ENCODE measurements at places on chromosomes 13 and 19. TPM values are rescaled to one million over a fixed set of nuclear protein-coding genes. Genes with fewer than 3 reads are reported as not detected.

DNA sequence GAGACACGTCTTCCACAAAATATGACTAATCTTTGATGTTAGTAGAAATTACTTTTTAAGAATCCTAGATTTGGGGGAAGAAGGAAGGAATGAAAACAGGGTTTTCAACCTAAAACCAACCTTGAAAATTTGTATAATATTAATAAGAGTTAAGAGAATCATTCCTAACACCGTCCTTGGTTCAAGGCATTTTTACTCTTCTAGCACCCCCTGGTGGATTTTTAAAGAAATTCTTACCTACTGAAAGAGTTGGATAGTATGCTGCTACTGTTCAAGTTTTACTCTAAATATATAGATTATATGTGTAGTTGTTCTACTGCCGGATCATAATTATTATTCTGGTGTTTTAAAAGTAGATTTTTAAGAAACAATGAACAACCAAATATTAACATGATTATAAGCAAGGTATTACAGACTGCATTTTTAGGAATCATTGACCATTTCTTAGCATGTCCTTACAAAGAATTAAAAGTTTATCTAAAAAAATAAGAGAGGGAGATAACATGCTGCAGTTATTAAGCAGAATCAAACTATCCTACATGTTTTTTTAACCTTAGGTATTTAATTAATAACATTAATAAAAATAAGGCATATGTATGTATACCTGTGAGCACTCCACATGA lies 7.4 kb upstream of the SLITRK6 start:
- no peak for DNase-seq

PRR19 gene
- total RNA-seq = not detected

DNA sequence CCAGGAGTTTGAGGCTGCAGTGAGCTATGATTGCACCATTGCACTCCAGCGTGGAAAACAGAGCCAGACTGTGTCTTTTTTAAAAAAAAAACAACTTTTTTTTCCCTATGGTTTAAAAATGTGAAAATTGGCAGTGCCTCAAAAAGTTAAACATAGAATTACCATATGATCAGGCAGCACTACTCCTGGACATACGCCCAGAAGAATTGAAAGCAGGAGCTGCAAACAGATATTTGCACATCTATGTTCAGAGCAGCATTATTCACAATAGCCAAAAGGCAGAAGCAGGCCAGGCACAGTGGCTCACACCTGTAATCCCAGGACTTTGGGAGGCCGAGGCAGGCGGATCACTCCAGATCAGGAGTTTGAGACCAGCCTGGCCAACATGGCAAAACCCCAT lies 3.8 kb upstream of the RETN start:
- no peak for DNase-seq

DNA sequence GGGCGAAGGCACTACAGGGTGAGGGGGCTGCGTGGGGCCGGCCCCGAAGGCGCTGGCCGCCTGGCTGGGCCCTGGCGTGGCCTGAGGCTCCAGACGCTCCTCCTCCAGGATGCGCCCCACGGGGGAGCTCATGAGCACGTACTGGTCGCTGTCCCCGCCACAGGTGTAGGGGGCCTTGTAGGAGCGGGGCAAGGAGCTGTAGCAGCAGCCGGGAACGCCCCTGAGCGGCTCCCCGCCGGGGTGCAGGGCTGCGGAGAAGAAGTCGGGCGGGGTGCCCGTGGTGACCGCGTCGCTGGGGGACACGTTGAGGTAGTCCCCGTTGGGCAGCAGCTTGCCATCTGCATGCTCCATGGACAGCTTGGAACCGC lies 3.0 kb downstream of the IRS2 start:
- DNase-seq = no peak

ADGRL1 gene
- total RNA-seq = 16.4 TPM

- DNase-seq = peak; percentile 4
Observed at GRCh38 chr19:37966211-37966661, 59.2 kb downstream of the SIPA1L3 start.

GRCh38 chr13:33372251-33372919 lies 86.8 kb upstream of the STARD13 start:
- DNase-seq = no peak

PSG7 gene
- total RNA-seq = not detected

DNA sequence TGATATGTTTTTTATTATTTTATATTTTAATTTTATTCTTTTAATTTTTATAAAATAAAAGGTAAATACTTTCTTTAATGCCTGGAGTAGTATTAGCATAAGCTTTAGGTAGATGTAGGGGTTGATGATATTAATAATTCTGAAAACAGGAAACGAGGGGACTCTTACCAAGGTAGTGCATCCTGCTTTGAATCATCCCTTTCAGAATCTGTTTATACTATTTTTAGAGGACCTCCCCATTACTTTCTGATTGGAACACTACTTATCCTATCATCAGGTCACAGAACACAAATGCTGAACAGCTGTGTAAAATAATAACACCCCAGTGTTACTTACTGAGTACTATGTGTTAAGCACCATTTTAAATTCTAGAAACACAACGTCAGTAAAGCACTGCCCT lies 27.3 kb downstream of the COG6 start:
- no peak for DNase-seq

- DNase-seq = no peak
Observed at GRCh38 chr19:50460161-50460765, 16.0 kb upstream of the EMC10 start.

CLC gene
- not detected for total RNA-seq

DDX49 gene
- 42.8 TPM for total RNA-seq

DNA sequence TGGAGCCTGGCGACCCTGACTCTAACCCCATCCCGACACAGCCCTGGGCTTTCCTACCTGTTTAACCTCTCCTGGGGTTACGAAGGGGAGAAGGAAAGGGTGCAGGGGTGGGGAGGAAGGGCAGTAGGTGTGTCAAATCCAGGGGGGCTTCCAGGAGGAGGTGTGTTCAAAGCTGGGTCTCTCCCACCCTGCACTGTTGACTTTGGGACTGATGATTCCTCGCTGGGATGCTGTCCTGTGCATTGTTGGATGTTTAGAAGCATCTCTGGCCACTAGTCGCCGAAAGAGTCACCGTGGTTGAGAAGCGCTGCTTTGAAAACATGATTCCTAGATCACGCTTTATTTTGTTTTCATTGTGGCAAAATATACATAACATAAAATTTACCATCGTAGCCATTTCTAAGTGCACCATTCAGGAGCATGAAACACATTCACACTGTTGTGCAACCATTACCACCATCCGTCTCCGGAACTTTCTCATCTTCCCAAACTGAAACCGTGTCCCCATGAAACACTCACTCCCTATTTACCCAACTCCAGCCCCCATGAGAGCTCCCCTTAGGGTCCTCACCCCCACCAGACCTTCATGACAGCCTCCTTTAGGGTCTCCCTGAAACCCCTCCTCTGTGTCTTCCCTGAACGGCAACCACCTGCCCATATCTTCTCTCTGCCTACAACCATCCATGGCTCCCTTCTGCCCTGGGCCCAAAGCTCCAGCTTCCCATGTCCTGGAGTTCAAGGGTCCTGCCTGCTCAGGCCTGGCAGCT lies 4.4 kb upstream of the FCER2 start:
- DNase-seq = no peak

GATAD2A gene
- 152 TPM for total RNA-seq

- no peak for DNase-seq
Observed at GRCh38 chr19:41083516-41083915, 4.7 kb upstream of the CYP2A13 start.

DNA sequence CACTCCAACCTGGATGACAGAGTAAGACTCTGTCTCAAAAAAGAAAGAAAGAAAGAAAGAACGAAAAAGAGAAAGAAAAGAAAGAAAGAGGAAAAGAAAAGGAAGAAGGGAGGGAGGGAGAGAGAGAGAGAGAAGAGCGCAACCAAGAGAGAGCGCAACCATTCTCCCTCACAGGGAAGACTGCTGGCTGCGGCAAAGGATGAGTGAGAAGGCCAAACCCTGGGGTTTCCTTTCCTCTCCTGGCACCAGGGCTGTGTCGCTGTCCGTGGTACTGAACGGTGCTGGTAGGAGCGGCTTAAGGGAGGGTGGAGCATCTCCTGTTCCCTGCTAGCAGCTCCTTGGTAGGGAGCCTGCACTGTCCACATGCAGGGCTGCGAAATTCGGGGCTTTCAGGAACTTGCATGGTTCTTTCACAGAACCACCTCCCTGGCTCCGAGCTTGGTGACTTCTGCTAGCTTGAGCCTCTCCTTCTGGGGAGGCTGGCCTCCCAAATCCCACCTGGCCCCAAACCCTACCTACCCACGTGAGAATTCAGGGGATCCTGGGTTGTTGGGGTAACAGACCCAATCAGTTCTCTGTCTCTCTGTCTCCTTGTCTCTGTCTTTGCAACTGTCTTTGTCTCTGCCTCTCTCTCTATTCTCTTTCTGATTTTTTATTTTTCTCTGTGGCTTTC lies 51.1 kb upstream of the ZNRF4 start:
- peak; percentile 82 for DNase-seq
